Stimulated activated CD4-positive, alpha-beta T cell treated with anti-CD3 and anti-CD28 coated beads, TNF-alpha, amount 100 ng/mL, for 1 hour (primary cell): ENCODE measurements at places on chromosomes 6 and 20.

DNA sequence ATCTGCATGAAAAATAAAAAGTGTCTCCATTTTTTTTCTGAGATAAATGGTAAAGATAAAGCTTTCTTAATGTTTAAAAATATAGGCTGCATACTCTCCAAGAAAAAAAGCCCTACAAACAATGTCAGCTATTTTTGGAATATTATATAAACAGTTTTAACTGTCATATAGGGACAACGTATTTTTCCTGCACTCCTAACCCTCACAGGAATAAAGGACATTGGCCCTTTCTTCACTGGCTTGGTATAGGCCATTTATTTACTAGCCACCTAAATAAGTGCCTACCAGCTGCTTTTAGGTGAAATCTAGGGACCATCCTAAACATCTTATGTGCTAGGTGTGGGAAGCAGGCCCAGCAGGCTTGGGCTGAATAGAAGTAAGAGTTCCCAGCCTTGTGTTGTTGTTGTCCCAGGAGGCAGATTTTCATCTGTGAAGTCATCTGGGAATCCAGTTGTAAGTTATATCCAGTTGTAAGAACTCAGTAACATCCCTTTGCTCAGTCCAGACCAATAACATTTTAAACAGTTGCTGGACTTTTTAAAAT lies 21.3 kb downstream of the FOXO3 start:
- no peak for DNase-seq

- DNase-seq = no peak
These were observed 762.4 kb upstream of the SLC35B3 start for GRCh38 chr6:9197726-9198125.

DNA sequence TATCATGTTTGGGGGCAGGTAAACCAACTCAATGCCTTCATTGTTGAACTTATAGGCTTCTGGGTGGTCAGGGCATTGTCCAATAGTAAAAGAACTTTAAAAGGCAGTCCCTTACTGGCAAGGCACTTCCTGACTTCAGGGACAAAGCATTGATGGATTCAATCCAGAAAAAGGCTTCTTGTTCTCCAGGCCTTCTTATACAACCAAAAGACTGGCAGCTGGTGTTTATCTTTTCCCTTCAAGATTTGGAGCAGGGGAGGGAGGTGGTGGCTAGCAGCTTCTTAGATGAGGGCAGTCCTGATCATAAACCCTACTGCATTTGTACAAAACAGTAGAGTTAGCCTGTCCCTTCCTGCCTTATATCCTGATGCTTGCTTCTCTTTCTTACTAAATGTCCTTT lies 57.5 kb downstream of the NCOA3 start:
- no peak for DNase-seq

- DNase-seq = no peak
These were observed 19.9 kb upstream of the NRN1 start for GRCh38 chr6:6026513-6027205.

GRCh38 chr6:41850861-41851260 lies 44.3 kb downstream of the USP49 start:
- DNase-seq = no peak

DNA sequence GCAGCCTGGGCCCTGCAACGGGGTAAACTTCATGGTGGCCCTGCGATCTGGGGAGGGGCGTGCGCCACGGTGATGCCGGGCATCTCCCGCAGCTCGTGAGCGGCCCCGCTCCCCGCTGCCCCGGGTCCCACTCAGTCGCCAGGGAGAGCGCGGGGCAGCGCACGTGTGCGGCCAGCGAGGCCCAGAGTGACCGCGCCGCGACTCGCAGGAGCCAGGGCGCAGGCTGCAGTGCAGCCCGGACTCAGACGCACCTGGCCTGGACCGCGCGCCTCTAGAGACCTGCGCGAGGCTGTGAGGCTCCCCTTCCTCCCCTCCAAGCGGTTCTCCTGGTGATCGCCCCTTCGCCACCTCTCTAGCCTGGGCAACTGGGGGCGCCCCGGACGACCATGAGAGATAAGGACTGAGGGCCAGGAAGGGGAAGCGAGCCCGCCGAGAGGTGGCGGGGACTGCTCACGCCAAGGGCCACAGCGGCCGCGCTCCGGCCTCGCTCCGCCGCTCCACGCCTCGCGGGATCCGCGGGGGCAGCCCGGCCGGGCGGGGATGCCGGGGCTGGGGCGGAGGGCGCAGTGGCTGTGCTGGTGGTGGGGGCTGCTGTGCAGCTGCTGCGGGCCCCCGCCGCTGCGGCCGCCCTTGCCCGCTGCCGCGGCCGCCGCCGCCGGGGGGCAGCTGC lies 652 bp downstream of the BMP6 start:
- no peak for DNase-seq

DNA sequence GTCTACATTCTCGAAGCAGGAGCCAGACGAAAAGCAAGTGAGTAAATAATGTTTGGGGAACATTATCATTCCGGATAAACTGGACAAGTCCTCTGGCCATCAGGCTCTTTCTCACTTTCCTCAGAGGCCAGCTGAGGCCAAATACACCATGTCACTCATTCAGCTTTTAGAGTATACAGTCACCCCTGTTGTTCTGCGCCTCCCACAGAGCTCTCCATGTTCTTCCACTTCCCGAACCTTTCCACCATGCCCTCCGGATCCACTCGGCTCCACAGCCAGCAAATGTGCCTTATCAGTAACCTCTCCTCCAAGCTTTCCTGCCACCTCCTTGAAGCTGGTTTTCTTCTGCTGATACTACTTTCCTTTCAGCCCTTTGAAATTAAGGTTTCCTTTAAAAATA lies 31.7 kb downstream of the LATS1 start:
- DNase-seq = no peak

GRCh38 chr20:55746723-55747122 lies 258.6 kb downstream of the CBLN4 start:
- no peak for DNase-seq

- no peak for DNase-seq
These were observed 96.9 kb downstream of the PHACTR3 start for GRCh38 chr20:59701236-59701635.

DNA sequence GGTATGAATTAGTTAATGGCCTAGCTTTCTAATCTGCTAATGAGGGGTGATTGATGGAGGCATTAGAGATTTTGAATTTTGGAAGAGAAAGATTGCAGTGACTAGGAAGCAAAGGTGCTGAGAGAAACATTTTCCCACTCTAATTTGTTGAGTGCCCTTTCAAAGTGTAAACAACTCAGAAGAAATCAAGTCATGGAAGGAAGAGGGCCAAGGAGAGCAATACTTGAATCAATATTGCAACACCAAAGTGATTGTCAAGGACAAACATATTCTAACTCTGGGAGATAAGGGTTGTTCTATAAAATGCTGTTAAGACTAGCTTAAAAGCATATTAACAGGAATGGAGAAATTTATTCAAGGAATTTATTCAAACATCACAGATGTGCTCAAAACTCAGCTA lies 182.7 kb upstream of the FERMT1 start:
- DNase-seq = no peak

GRCh38 chr6:100105138-100105537 lies 111.1 kb upstream of the MCHR2 start:
- DNase-seq = no peak
